ENCODE measurements at places on chromosomes 5 and 9. TPM values are rescaled to one million over a fixed set of nuclear protein-coding genes. Genes with fewer than 3 reads are reported as not detected.
A peak's percentile ranks its signal among the peaks of the same experiment; 100 is the strongest.

- H3K27ac ChIP-seq, result no peak overlapping the region
- DNase-seq, result no peak
- H3K4me3 ChIP-seq, result no peak overlapping the region
- H3K36me3 ChIP-seq, result no peaks in the 10 kb centered on the region
- no peaks in the 10 kb centered on the region for H3K27me3 ChIP-seq
These were observed 637.2 kb downstream of the PDE4D start for GRCh38 chr5:59256331-59256730.

The TUBB4B gene
- 265 TPM for total RNA-seq

DNA sequence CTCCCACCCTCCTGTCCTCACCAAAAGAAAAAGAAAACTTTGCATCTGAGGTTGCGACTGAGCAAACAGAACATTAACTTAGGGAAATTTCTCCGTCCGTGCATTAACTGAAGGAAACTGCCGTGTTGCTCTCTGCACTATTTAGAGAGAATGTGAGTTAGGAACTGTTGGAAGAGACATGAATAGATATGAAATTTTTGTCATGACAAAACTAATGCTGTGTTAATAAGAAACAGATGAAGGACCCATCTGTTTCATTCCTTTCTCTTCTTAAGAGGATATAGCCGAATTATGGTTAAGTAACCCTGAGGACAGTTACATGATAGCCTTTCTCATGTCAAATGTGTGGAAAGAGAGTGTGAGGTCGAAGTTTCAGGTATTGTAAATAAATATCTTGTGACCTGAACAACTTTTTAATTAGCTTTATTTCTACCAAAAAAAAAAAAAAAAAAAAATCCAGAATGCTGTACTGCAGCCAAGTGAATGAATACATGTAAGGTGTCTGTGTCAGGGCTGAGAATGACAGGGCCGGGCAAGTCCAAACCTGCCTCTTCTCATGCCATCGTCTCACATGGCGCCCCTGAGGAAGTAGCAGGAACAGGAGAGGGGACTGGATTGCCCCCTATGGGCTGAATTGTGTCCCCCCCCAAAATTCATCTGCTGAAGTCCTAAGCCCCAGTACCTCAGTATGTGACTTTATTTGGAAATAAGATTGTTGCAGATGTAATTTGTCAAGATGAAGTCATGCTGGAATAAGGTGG, 35.6 kb upstream of the ANKRD33B start:
- no peak overlapping the region for H3K27ac ChIP-seq
- no peak overlapping the region for H3K4me3 ChIP-seq

The ECM2 gene
- not detected for total RNA-seq

DNA sequence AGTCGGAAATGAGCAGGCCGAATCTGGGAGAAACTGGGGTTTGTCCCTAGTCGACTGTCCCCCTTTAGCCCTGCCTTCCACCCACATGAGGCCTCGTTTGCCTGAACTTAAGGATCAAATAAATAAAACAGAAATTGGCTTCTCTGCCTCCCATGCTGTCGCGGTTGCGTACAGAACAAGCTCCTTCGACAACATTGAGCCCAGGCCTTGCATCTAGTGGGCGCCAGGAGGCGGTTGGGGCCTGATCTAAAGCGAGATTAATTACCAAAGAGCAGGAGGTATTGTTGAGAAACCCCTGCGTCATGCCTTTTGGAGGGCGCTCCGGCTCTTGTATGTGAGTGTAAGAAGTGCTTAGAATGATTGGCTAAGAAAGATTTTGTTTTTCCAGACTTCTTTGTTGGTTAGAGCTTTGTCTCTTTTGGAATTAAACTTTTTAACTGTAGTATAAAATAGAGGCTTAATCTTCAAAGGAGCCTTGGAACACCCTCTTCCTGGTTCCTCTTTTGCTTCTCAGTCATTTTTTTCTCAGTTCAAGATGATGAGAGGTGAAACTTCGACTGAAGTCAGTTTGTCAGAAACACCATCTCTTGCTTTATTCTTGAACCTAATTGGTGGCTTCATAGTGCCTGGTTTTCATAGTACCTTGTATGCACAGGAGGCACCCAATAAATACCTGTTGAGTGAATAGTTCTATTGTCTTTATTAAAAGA, 828 bp downstream of the ATP6V0E1 start:
- peak overlapping the region; percentile 82 for H3K4me3 ChIP-seq
- H3K27me3 ChIP-seq, result no peaks in the 10 kb centered on the region
- H3K27ac ChIP-seq, result peak overlapping the region; percentile 92
- DNase-seq, result peak; percentile 43

DNA sequence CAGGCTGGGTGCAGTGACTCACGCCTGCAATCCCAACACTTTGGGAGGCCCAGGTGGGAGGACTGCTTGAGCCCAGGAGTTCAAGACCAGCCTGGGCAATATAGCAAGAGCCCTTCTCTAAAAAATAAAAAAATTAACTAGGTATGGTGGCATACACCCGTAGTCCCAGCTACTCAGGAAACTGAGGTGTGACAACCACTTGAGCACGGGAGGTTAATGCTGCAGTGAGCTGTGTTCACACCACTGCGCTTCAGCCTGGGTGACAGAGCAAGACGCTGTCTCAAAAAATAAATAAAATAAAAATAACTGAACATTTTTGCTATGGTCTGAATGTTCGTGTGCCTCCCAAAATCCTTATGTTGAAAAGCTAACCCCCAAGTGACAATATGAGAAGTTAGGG, 24.5 kb downstream of the AGTPBP1 start:
- H3K27ac ChIP-seq, result no peak overlapping the region
- no peaks in the 10 kb centered on the region for H3K4me1 ChIP-seq
- H3K36me3 ChIP-seq, result no peaks in the 10 kb centered on the region
- no peak overlapping the region for H3K4me3 ChIP-seq
- no peak for DNase-seq
- no peaks in the 10 kb centered on the region for H3K27me3 ChIP-seq

The PCDHB6 gene
- total RNA-seq, result 1.9 TPM

GRCh38 chr9:87620731-87621322, 105.1 kb upstream of the CTSL start:
- no peaks in the 10 kb centered on the region for H3K4me1 ChIP-seq
- no peaks in the 10 kb centered on the region for H3K27me3 ChIP-seq
- no peak for DNase-seq
- H3K27ac ChIP-seq, result no peak overlapping the region
- H3K4me3 ChIP-seq, result no peak overlapping the region
- H3K36me3 ChIP-seq, result no peaks in the 10 kb centered on the region

The SSBP2 gene
- 16.3 TPM for total RNA-seq

The SCGB3A1 gene
- not detected for total RNA-seq

GRCh38 chr5:171888051-171888481, 102.4 kb downstream of the SMIM23 start:
- H3K4me1 ChIP-seq, result no peaks in the 10 kb centered on the region
- H3K36me3 ChIP-seq, result peaks cover 9% of the 10 kb centered on the region
- DNase-seq, result no peak
- no peak overlapping the region for H3K27ac ChIP-seq
- no peak overlapping the region for H3K4me3 ChIP-seq

The PCDHGA8 gene
- 0.18 TPM for total RNA-seq

DNA sequence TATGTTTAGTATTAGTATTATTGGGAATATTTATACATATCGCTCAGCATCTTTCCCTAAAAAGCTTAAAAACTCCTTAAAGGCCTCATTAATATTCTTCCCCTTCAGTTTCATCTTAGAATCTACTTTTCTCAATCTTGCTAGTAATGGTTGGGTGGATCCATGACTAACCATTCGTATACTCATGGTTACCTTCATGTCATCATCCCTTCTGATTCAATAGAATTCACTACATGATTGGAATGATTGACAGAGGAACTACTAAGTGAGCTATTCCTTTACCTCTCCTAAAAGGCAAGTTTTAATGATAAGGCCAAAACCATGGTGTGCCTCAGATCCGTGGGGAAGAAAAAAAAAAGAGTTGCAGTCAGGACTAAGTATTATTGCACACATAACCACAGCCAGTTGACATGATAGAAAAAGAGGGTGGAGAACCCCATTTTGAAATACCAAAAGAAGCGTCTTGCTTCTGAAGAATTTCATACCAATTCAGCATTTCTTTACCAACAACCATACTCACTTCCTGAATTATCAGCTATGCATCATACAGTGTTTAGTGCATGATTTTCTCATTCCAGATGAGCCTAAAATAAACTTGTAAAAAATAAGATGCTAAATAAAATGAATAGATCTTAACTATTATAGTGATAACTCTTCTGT, 624.6 kb downstream of the PDE4D start:
- no peak for DNase-seq
- H3K4me3 ChIP-seq, result no peak overlapping the region
- H3K4me1 ChIP-seq, result no peaks in the 10 kb centered on the region
- H3K27me3 ChIP-seq, result no peaks in the 10 kb centered on the region
- no peaks in the 10 kb centered on the region for H3K36me3 ChIP-seq
- H3K27ac ChIP-seq, result no peak overlapping the region

DNA sequence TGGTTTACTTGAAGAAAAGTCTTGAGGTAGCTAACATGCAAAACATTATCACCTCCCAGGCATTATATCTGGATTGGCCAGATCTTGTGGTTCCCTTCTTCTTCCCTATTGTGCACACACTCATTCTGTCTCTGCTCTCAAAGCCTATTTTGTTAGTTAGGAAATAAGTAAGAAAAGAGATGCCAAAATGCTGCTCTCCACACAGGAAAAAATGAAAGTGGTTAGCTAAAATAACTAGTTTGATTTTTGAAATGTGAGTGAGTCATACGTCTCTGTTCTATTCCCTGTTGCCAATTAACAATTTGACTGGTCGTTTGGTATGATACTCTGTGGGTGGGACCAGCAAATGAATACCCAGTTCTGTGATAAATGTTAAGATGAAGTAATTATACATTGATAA, 28.1 kb downstream of the LMNB1 start:
- H3K4me3 ChIP-seq, result no peak overlapping the region
- H3K4me1 ChIP-seq, result peaks cover 3% of the 10 kb centered on the region
- no peaks in the 10 kb centered on the region for H3K27me3 ChIP-seq
- no peak overlapping the region for H3K27ac ChIP-seq
- no peak for DNase-seq

- H3K27ac ChIP-seq, result no peak overlapping the region
- H3K27me3 ChIP-seq, result no peaks in the 10 kb centered on the region
- H3K4me3 ChIP-seq, result no peak overlapping the region
- no peaks in the 10 kb centered on the region for H3K4me1 ChIP-seq
These were observed 6.6 kb upstream of the AOPEP start for GRCh38 chr9:94719878-94720277.

GRCh38 chr5:86143837-86144236, 473.9 kb upstream of the COX7C start:
- H3K4me3 ChIP-seq, result no peak overlapping the region
- DNase-seq, result no peak
- no peak overlapping the region for H3K27ac ChIP-seq
- H3K4me1 ChIP-seq, result no peaks in the 10 kb centered on the region
- H3K27me3 ChIP-seq, result no peaks in the 10 kb centered on the region

Measured in Panc1 (cell line).